Stomach (tissue), 19 donors: ENCODE measurements at places on chromosomes 6 and 20. TPM values are rescaled to one million over a fixed set of nuclear protein-coding genes. Genes with fewer than 3 reads are reported as not detected.

Gene KCNQ5
- total RNA-seq: not detected

Gene PRKN
- total RNA-seq: 17.0 TPM

Gene IMPG1
- total RNA-seq: not detected

Gene CST4
- total RNA-seq: not detected

GRCh38 chr6:161891542-161891941, 617.7 kb upstream of the AGPAT4 start:
- H3K4me1 ChIP-seq: no peaks in the 10 kb centered on the region
- H3K36me3 ChIP-seq: no peaks in the 10 kb centered on the region
- H3K27me3 ChIP-seq: no peaks in the 10 kb centered on the region

DNA sequence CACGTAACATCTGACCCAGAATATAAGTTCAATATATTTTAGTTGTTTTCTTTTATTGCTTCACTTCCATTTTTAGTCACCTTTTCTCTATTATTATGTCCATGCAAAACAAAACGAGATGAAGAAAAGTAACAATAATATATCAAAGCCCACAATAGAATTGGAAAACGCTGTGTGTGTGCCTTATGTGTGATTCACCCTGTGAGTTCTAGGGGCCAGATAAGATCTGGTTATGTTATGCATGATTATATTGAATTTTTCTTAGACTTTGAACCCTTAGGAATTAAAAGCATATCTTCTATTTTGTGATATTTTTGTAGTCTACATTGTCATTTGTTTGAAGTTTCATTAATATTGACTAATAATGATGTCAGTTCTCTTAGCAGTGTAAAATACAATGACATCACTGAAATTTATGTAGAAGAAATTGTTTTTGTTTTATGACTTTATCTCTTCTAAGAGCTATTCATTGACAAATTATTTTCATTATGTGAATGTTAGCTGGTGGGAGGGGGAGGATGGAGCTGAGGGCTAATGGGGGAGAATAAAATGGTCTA, 243.6 kb downstream of the TFAP2B start:
- H3K4me3 ChIP-seq: no peak overlapping the region
- no peaks in the 10 kb centered on the region for H3K27me3 ChIP-seq
- no peak for DNase-seq
- no peak overlapping the region for H3K27ac ChIP-seq
- no peaks in the 10 kb centered on the region for H3K36me3 ChIP-seq

DNA sequence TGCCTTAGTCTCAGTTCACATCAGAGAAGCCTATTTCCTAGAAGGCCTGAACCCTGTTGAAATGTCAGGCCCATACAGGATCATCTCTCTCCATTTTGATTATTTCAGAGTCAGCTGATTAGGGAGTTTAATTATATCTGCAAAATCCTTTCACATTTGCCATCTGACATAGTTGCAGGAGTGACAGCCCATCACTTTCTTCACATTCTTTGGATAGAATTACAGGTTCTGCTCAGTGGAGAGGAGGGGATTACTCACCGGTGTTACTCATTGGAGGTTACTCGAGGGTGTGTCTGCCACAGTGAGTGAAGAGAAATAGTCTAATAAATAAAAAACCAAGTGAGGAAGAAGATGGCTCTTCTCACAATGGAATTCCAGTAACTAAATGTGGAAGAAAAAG, 216.8 kb downstream of the TMEM242 start:
- no peak overlapping the region for H3K4me3 ChIP-seq
- no peak for DNase-seq
- no peaks in the 10 kb centered on the region for H3K27me3 ChIP-seq
- H3K4me1 ChIP-seq: peaks cover 10% of the 10 kb centered on the region

DNA sequence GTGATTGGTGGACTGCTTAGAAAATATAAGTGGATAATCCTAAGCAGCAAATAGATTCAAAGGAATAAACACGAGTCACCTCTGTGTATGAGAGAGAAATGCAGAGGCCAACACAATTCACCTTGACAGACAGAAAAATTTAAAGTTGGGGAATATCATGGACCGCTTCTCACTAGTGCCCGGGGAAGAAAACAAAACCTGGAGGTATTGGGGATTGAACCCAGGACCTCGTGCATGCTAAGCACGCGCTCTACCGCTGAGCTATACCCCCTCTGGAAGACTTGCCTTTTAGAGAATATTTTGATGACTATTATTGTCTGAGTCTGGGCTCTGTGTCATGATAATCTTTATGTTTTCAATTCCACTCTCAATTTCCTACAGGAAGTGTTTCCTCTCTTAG, 111.9 kb downstream of the TRIM27 start:
- no peak for DNase-seq
- H3K36me3 ChIP-seq: no peaks in the 10 kb centered on the region
- no peak overlapping the region for H3K4me3 ChIP-seq
- H3K27me3 ChIP-seq: peaks cover 100% of the 10 kb centered on the region

- H3K36me3 ChIP-seq: peaks cover 21% of the 10 kb centered on the region
- H3K27ac ChIP-seq: no peak overlapping the region
- no peak for DNase-seq
These were observed 9.3 kb upstream of the FBXO9 start for GRCh38 chr6:53055873-53056272.
